ENCODE measurements at places on chromosomes 4 and X. TPM values are rescaled to one million over a fixed set of nuclear protein-coding genes. Genes with fewer than 3 reads are reported as not detected.

The KLHL13 gene
- polyA plus RNA-seq = 36.0 TPM

The EXOC1L gene
- polyA plus RNA-seq = not detected

The NAP1L5 gene
- polyA plus RNA-seq = 199 TPM

The FHL1 gene
- 429 TPM for polyA plus RNA-seq

The GJB1 gene
- polyA plus RNA-seq = 3.0 TPM

The TMPRSS11F gene
- polyA plus RNA-seq = 0.16 TPM

The HELQ gene
- polyA plus RNA-seq = 10.2 TPM

The PPA2 gene
- 76.8 TPM for polyA plus RNA-seq

The UNC5C gene
- polyA plus RNA-seq = 13.1 TPM

The HOPX gene
- polyA plus RNA-seq = 323 TPM

The EGFL6 gene
- 14.7 TPM for polyA plus RNA-seq

The HELT gene
- polyA plus RNA-seq = not detected

The UGT2B15 gene
- polyA plus RNA-seq = not detected

The DMRTC1B gene
- 13.7 TPM for polyA plus RNA-seq

The CFP gene
- 6.2 TPM for polyA plus RNA-seq

The PASD1 gene
- polyA plus RNA-seq = 0.08 TPM

The MAGEB5 gene
- not detected for polyA plus RNA-seq

The ETDA gene
- polyA plus RNA-seq = not detected

The SUPT20HL1 gene
- 0.27 TPM for polyA plus RNA-seq

The USP17L18 gene
- not detected for polyA plus RNA-seq

The NLGN3 gene
- polyA plus RNA-seq = 148 TPM

The USP26 gene
- not detected for polyA plus RNA-seq

The STK32B gene
- polyA plus RNA-seq = 25.6 TPM

The FGFBP2 gene
- 1.2 TPM for polyA plus RNA-seq

The FRMD7 gene
- polyA plus RNA-seq = 0.13 TPM

The REST gene
- 12.3 TPM for polyA plus RNA-seq

The RADX gene
- polyA plus RNA-seq = 13.2 TPM

The TLR1 gene
- polyA plus RNA-seq = 3.7 TPM

The RPA4 gene
- polyA plus RNA-seq = not detected

The PROM1 gene
- polyA plus RNA-seq = 58.0 TPM

The PTCHD1 gene
- 8.8 TPM for polyA plus RNA-seq

The SLC4A4 gene
- 67.2 TPM for polyA plus RNA-seq

The BEND2 gene
- polyA plus RNA-seq = 0.12 TPM

The AADAT gene
- 38.4 TPM for polyA plus RNA-seq

The UCHL1 gene
- 1,287 TPM for polyA plus RNA-seq

The MTNR1A gene
- 1.2 TPM for polyA plus RNA-seq

The VSIG4 gene
- polyA plus RNA-seq = 16.8 TPM

The SLC2A9 gene
- polyA plus RNA-seq = 3.5 TPM

The STPG2 gene
- polyA plus RNA-seq = 0.29 TPM

The FAM9B gene
- 0.18 TPM for polyA plus RNA-seq

Data from spinal cord (tissue), 10 donors.